ENCODE measurements at places on chromosomes 1 and 21. TPM values are rescaled to one million over a fixed set of nuclear protein-coding genes. Genes with fewer than 3 reads are reported as not detected.

CTSE gene
- not detected for total RNA-seq

CLCA1 gene
- not detected for total RNA-seq

KCNK1 gene
- not detected for total RNA-seq

TFF2 gene
- 0.38 TPM for total RNA-seq

CD52 gene
- total RNA-seq = 1,121 TPM

RIMS3 gene
- total RNA-seq = 3.0 TPM

GRCh38 chr1:94240822-94241221 lies 3.4 kb upstream of the ARHGAP29 start:
- peaks cover 16% of the 10 kb centered on the region for H3K4me1 ChIP-seq
- no peaks in the 10 kb centered on the region for H3K36me3 ChIP-seq

DNA sequence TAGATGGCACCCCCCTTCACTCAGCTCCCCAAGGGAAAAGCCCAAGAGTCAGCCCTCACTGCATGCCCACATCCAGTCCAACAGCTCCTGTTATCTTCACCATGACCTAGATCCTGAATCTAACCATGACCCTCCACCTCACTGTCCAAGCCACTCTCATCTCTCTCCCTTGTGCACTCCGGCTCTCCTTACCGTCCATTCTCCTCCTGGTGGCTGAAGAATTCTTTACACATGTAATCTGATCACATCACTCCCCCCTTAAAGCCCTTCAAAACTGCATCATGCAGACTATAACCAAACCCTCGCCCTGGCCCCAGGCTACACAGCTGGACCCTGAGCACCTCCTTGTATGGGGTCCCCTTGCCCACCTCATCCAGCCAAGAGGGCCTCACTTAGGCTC lies 14.0 kb upstream of the PAQR7 start:
- no peak overlapping the region for H3K4me3 ChIP-seq
- H3K27me3 ChIP-seq = no peaks in the 10 kb centered on the region
- H3K36me3 ChIP-seq = no peaks in the 10 kb centered on the region
- DNase-seq = no peak
- no peak overlapping the region for H3K27ac ChIP-seq

DNA sequence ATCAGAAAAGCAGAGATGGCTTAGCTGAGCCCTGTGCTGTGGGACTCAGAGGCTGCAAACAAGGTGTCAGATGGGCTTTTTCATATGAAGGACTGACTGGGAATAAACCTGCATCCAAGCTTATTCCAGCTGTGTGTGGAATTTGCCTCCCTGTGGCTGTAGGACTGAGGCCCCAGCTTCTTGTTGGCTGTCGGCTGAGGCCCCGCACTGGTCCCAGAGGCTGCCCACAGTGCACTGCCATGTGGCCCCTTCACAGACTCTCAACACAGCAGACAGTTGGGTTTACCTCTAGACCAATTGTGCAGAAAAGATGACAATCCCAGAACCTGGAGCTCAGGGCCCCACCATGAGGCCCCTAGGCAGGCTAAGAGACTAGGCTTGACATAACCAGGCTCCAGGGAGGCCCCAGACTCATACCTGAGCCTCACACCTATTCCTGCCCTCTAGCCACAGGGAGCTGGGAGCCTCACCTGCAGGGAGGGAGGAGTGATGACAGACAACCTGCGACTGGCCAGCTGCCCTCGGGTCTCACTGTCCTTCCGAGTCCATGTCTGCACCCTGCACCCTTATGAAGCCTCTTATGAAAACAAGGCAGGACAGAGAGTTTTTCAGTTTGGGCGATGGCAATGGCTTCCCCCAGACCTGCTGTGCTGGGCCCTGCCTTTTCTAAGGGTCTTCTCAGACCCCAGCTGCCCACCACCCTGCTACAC lies 615.5 kb downstream of the NPHP4 start:
- H3K27me3 ChIP-seq = no peaks in the 10 kb centered on the region
- no peak overlapping the region for H3K27ac ChIP-seq
- no peaks in the 10 kb centered on the region for H3K4me1 ChIP-seq
- no peak for DNase-seq

GRCh38 chr1:166377896-166378295 lies 211.1 kb upstream of the FAM78B start:
- peaks cover 4% of the 10 kb centered on the region for H3K27me3 ChIP-seq
- H3K4me1 ChIP-seq = no peaks in the 10 kb centered on the region
- no peak for DNase-seq
- no peaks in the 10 kb centered on the region for H3K36me3 ChIP-seq
- no peak overlapping the region for H3K4me3 ChIP-seq

GRCh38 chr1:218401441-218401997 lies 56.4 kb downstream of the TGFB2 start:
- no peaks in the 10 kb centered on the region for H3K27me3 ChIP-seq
- no peak overlapping the region for H3K27ac ChIP-seq
- H3K4me3 ChIP-seq = no peak overlapping the region
- H3K36me3 ChIP-seq = no peaks in the 10 kb centered on the region

- no peak overlapping the region for H3K27ac ChIP-seq
- no peaks in the 10 kb centered on the region for H3K36me3 ChIP-seq
- H3K4me1 ChIP-seq = peaks cover 19% of the 10 kb centered on the region
- H3K4me3 ChIP-seq = no peak overlapping the region
These were observed 120.9 kb downstream of the KCNN3 start for GRCh38 chr1:154749078-154749760.

- H3K36me3 ChIP-seq = no peaks in the 10 kb centered on the region
- H3K4me3 ChIP-seq = peak overlapping the region; percentile 61
- DNase-seq = no peak
- H3K27me3 ChIP-seq = peaks cover 8% of the 10 kb centered on the region
- peak overlapping the region; percentile 32 for H3K27ac ChIP-seq
- H3K4me1 ChIP-seq = peaks cover 15% of the 10 kb centered on the region
These were observed 35.8 kb upstream of the JAK1 start for GRCh38 chr1:65002156-65002507.

- H3K4me1 ChIP-seq = no peaks in the 10 kb centered on the region
- no peak overlapping the region for H3K27ac ChIP-seq
- H3K4me3 ChIP-seq = no peak overlapping the region
- no peak for DNase-seq
These were observed 2.3 kb downstream of the TNNI1 start for GRCh38 chr1:201419256-201419655.

GRCh38 chr1:146001709-146002108 lies 5.3 kb upstream of the TXNIP start:
- no peaks in the 10 kb centered on the region for H3K27me3 ChIP-seq
- H3K27ac ChIP-seq = peak overlapping the region; percentile 71
- peaks cover 73% of the 10 kb centered on the region for H3K4me1 ChIP-seq
- no peak for DNase-seq

- H3K36me3 ChIP-seq = no peaks in the 10 kb centered on the region
- H3K27ac ChIP-seq = no peak overlapping the region
- no peak overlapping the region for H3K4me3 ChIP-seq
- H3K4me1 ChIP-seq = no peaks in the 10 kb centered on the region
These were observed 11.0 kb upstream of the SERBP1 start for GRCh38 chr1:67441183-67441582.

DNA sequence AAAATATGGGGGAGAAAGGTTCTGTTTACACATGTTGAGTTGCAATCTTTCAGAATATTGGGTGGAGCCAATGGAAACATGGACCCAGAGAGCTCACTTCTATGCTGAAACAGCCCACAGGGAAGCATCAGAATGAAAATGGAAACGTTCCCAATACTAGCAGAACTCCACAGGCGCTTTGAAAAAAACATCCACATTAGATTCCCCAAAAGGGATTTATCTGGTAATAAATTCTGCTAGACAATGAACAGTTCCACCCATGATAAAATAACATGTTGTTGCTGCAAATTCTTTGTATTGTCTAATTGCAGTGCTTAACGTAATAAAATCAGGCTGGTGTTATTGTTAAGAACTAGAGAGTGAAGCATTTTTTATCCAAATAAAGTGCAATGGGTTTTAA lies 197.0 kb downstream of the GABPA start:
- no peaks in the 10 kb centered on the region for H3K4me1 ChIP-seq
- DNase-seq = no peak

GRCh38 chr1:70675737-70676156 lies 264.7 kb downstream of the CTH start:
- no peak for DNase-seq
- no peaks in the 10 kb centered on the region for H3K36me3 ChIP-seq
- H3K4me3 ChIP-seq = no peak overlapping the region

DNA sequence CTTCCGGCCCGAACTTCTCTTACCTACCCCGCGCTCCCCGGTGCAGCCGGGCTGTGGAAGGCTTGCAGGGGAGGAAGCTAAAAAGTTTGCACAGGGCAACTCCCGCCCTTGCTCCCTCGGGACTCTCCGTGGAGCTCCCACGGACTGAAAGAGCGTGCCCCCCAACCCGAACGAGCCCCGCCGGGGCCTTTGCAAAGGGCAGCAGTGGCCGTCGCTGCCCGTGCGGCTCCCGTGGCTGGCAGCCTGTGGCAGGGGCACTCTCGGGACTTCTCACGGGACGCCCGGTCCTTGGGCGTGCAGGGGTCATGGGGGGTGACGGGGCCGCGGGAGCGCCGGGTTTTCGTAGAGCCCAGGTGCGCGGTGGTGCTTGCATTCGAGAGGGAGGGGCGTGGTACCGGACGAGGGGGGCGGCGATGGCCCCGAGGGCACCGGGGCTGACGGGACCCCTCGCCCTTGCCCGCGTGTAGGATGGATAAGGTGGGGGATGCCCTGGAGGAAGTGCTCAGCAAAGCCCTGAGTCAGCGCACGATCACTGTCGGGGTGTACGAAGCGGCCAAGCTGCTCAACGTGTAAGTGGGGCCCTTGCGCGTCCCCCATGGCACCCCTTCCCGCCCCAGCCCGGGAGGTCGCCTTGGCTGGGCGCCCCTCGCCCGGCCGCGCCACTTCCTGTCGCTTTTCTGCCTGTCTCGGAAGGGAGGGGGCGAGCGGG lies 711 bp downstream of the GADD45A start:
- H3K4me1 ChIP-seq = peaks cover 14% of the 10 kb centered on the region
- H3K4me3 ChIP-seq = peak overlapping the region; percentile 84
- peak; percentile 32 for DNase-seq
- peaks cover 3% of the 10 kb centered on the region for H3K36me3 ChIP-seq
- H3K27me3 ChIP-seq = no peaks in the 10 kb centered on the region

- no peaks in the 10 kb centered on the region for H3K27me3 ChIP-seq
- H3K36me3 ChIP-seq = peaks cover 53% of the 10 kb centered on the region
- no peak for DNase-seq
- H3K4me1 ChIP-seq = peaks cover 34% of the 10 kb centered on the region
These were observed 587 bp downstream of the SCNM1 start for GRCh38 chr1:151166505-151166956.

- no peaks in the 10 kb centered on the region for H3K27me3 ChIP-seq
- no peak overlapping the region for H3K4me3 ChIP-seq
- no peaks in the 10 kb centered on the region for H3K36me3 ChIP-seq
- DNase-seq = no peak
These were observed 25.2 kb downstream of the MAGI3 start for GRCh38 chr1:113415310-113416070.

- no peak overlapping the region for H3K4me3 ChIP-seq
- no peaks in the 10 kb centered on the region for H3K4me1 ChIP-seq
- no peaks in the 10 kb centered on the region for H3K27me3 ChIP-seq
- no peaks in the 10 kb centered on the region for H3K36me3 ChIP-seq
These were observed 71.9 kb downstream of the CASZ1 start for GRCh38 chr1:10724511-10724910.

GRCh38 chr1:154384650-154385489 lies 20.3 kb upstream of the IL6R start:
- H3K27me3 ChIP-seq = no peaks in the 10 kb centered on the region
- H3K27ac ChIP-seq = peak overlapping the region; percentile 94
- H3K4me3 ChIP-seq = peak overlapping the region; percentile 0
- peaks cover 37% of the 10 kb centered on the region for H3K4me1 ChIP-seq
- no peaks in the 10 kb centered on the region for H3K36me3 ChIP-seq

GRCh38 chr1:205977402-205978014 lies 25.7 kb downstream of the RAB7B start:
- no peak overlapping the region for H3K4me3 ChIP-seq
- H3K27ac ChIP-seq = no peak overlapping the region
- H3K27me3 ChIP-seq = peaks cover 14% of the 10 kb centered on the region
- H3K36me3 ChIP-seq = no peaks in the 10 kb centered on the region
- H3K4me1 ChIP-seq = no peaks in the 10 kb centered on the region
